ENCODE measurements at places on chromosomes 1 and 21.

- no peak for DNase-seq
Observed at GRCh38 chr1:241440904-241441303, 78.7 kb downstream of the FH start.

GRCh38 chr1:94395748-94396309 is 22.4 kb upstream of the ABCD3 start:
- DNase-seq, result no peak

- DNase-seq, result no peak
Observed at GRCh38 chr1:25095635-25096200, 136.6 kb downstream of the SYF2 start.

DNA sequence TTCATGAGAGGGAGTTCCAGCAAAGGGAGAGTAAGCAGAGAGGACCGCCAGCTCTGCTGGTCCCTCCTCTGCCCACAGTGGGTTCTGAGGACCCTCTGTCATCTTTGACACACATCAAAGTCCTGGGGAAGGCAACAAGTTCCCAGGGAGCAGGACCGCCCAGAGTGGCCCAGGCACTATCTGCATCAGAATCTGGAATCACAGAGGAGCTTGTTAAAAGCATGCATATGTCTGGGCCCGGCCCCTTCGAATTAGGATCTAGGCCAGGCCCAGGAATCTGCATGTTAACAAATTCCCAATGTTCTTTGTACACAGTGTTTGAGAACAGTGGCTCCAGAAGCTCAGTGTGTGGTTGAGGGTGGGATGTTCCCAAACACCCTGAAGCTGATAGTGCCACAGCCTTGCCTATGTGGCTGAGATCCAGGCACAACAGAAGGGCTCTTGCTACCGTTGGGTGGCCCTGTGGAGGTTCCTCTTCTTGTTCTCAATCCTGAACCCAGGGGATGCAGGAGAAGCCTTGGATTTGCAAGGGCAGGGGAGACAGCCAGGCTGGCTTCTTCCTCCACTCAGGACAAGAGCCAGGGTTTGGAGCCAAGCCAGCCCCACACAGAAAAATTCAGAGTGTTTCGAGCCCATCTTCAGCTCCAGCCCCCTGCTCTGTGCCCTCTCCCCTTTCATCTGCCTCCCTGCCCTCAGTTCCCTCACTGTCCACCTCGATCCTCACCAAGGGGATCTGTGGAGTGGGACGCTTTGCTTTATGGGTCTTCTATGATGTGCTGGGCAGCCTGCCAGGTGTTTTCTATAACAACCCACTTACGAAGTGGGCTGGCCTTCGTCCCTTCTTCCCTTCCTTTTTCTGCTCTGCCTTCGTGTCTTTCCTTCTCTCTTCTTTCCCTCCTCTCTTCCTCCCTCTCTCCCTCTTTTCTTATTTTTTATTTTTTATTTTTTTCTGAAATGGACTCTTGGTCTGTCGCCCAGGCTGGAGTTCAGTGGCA is 129.0 kb upstream of the TMPRSS2 start:
- DNase-seq, result no peak

All from islet precursor cell (in vitro differentiated cells).